ENCODE measurements at places on chromosomes 1 and 21.
A peak's percentile ranks its signal among the peaks of the same experiment; 100 is the strongest.

DNA sequence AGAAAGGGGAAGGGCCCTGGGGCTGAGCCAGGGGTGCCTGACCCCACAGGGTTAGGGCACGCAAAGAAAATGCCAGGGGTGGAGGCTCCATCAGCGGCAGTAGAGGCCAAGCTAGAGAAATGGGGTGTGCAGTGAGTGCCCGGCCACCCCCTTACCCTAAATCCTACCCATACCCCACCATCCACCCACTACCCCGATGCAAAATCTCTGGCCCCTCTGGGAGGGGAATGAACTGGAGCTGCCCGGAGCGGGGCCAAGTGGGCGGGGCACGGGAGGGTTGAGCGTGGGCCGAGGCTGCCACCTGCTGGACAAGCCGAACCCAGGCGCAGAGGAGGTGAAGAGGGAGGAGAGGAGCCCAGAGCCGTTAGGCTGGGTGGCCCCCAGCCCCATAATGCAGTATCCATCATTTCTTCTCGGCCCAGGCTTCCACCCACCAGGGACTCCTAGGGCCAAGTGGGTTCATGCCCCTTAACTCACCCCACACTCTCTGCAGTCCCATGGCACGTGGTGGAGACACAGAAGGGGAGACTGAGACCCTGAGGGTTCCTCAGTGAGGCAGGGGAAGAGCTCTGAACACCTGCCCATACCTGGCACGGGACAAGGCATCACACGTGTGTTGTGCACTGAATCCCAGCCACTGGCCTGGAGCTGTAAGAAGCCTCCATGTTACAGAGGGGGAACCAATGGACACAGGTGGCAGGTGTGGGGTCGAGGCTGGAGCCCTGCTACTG lies 1.4 kb upstream of the C1QC start:
- DNase-seq = peak; percentile 9

- DNase-seq = no peak
Measured at GRCh38 chr1:53562291-53562980, 103.2 kb downstream of the DMRTB1 start.

DNA sequence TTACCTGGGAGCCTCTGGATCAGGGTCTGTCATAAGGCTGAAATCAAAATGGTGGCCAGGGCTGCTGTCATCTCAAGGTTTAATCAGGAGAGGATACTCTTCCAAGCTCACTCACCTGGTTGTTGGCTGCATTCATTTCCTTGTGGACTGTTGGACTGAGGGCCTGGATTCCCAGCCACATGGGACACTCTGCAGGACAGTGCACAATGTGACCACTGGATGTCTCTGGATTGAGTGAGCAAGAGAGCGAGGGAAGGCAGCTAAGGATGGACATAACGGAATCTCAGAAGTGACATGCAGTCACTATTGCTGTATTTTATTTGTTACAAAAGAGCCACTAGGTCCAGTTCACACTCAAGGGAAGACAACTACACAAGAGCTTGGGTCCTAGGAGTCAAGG lies 229.1 kb downstream of the S1PR1 start:
- no peak for DNase-seq

DNA sequence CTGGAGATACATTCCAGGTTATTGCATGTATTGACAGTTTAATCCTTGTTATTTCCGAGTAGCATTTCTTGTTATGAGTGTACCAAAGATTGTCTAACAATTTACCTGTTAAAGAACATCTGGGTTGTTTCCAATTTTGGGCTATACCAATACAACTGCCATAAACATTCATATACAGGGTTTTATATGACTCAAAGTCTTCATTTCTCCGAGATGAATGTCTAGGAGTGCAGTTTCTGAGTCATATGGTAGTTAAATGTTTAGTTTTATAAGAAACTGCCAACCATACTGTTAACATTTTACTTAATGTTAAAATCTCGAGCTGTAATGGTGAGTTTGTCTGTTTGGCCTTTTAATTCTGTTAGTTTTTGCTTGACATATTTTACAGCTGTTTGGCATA lies 10.0 kb downstream of the RAB4A start:
- DNase-seq = no peak

DNA sequence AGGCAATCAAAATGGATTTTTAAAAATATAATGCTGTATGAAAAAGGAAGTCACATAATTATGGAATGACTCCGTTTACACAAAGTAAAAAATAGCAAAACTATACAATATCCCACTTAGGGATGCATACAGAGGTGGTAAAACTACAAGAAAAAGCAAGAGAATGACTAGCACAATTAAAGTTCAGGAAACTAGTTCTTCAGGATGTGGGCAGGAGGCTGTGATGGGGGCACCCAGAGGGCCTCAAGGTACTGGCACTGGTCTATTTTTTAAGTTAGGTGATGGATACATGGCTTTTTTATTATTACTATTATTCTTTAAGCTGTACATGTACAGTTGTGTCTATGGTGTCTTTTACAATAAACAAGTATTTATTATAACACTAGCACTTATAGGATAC lies 1.4 kb upstream of the ZC3H12A start:
- no peak for DNase-seq

GRCh38 chr1:236421850-236422516 lies 27.9 kb downstream of the EDARADD start:
- no peak for DNase-seq

All from dermis microvascular lymphatic vessel endothelial cell (primary cell).